ENCODE measurements at places on chromosomes 4 and X. TPM values are rescaled to one million over a fixed set of nuclear protein-coding genes. Genes with fewer than 3 reads are reported as not detected.

GRCh38 chr4:151820004-151820403 is 59.2 kb upstream of the GATB start:
- DNase-seq = no peak

- peak; percentile 57 for DNase-seq
Observed at GRCh38 chr4:41192136-41192535, 22.2 kb downstream of the APBB2 start.

GRCh38 chr4:6230502-6230785 is 30.1 kb upstream of the JAKMIP1 start:
- DNase-seq = no peak

DNA sequence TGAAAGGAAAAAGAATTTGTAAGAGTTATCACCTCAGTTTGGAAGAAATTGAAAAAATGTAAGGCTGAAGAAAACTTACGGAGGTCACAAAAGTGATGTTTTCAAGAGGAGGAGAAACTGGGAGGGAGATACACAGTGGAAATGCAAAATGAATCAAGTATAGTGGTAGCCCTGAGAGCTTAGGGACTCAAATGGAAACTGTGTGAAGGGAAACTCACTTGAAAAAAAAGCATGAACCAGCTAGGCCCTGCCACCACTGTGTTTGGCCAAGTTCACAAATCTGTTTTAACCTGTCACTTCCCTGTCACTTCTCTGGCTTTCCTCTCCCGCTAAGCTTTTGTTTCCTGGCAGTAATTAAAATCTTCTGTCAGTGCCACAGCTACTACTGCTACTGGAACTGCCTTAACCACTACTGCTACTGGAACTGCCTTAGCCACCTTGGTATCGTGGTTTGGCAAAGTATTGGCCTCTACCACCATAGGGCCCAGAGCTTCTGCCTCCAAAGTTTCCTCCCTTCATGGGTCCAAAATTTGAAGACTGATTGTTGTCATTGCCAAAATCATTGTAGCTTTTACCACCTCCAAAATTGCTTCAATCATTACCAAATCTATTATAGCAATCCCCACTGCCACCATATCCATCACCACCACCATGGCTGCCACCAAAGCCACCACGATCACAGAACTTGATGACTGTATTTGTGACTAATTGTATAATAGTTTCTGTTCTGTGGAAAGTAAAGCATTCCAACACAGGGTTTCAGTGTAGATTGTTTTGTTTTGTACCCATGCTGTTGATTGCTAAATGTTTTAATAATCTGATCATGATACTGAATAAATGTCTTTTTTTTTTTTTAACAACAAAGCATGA is 41.5 kb downstream of the SMARCA5 start:
- no peak for DNase-seq

DNA sequence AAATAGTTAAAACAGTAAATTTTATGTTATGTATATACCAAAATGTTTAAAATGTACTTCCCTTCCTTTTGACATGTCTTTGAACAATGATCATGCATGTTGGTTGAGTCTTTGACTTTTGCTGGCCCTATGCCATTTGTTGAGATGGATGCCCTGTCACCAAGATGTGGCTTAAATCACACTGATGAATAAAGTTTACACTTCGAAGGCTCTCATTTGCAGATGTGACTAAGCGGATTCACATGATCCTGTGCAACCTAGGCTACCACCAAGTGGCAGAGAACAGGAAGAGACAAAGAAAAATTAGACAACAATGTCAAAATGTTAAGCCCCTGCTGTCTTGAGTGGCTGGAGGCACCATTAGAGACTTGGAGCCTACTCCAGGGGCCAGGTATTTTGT is 139.9 kb downstream of the RAB28 start:
- no peak for DNase-seq

DNA sequence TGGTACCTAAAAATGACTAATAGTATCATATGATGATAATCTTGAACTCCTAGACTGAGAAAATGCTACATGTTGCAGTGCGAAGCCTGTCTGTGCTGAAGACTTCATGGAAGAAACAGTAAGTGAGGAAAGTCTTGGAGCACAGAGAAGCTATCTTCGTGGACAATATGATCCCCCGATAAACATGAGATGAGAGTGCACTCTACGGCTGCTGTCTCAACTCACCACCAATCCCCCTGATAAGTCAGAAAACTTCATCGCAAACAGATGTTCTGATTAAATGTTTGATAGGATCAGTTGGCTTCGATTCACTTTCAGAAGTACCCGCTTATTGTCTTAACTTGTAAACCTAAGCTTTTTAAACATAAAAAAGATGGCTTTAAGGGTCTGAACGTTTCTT is 130.2 kb downstream of the ELOVL6 start:
- DNase-seq = no peak

DNA sequence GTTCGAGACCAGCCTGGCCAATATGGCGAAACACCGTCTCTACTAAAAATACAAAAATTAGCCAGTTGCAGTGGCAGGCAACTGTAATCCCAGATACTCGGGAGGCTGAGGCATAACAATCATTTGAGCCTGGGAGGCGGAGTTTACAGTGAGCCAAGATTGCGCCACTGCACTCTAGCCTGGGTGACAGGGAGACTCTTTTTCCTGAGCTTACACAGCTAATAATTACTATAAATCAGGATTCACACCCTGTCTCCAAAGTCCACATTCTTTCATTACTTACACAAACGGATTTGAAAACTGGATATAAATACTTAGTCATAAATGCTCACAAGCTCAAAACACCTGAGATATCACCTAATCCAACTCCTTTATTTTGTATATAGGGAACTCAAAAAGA is 151.6 kb downstream of the LRBA start:
- no peak for DNase-seq

GRCh38 chr4:109334129-109335105 is 32.0 kb upstream of the COL25A1 start:
- no peak for DNase-seq

GRCh38 chr4:146336410-146336807 is 122.1 kb downstream of the REELD1 start:
- peak; percentile 2 for DNase-seq

- no peak for DNase-seq
Observed at GRCh38 chr4:11503166-11503565, 74.5 kb upstream of the HS3ST1 start.

Gene HAND2
- total RNA-seq = 2.5 TPM

Gene CLDN2
- total RNA-seq = not detected

Gene HSD17B11
- 13.5 TPM for total RNA-seq

Gene RAB33A
- total RNA-seq = not detected

Gene TMEM187
- total RNA-seq = 1.5 TPM

Gene HMGB2
- 222 TPM for total RNA-seq
